ENCODE measurements at places on chromosomes 7 and 10.

DNA sequence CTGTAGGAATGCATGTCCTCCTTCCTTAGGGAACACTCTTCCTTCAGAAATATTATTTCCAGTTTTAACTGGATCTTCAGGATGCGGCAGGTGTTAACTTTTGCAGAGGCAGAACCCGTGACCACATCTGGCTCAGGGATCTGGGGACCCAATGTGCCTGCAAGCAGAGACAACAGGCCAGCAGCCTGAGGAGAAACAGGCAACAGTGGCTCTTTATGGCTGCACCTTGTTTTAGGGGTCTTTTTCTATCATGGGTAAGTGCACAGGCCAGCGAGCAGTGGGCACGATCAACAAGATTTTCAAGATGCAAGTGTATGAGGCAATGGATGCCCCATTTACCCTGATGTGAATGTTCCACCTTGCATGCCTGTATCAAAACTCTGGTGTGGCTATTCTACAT, 497.5 kb upstream of the KLF6 start:
- no peak for DNase-seq

GRCh38 chr10:61140765-61141392, 196.9 kb upstream of the RHOBTB1 start:
- no peak for DNase-seq

DNA sequence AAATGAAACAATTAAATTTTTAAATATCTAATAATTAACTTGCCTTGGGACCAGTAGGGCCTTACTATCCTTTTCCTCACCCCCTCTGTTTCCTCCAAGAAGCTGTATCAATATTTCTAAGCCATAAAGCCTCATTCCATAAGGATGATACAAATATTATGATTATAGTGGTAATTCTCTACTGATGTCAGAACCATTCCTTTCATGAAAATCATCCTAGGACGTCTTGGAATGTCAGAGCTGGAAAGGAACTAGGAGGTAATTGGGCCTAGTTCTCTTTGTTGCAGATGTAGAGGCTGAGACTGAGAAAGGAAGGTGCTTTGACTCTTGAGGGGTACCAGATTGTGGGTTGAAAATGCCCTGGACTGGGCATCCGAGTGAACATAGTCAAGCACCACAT, 766.7 kb upstream of the GHITM start:
- no peak for DNase-seq

DNA sequence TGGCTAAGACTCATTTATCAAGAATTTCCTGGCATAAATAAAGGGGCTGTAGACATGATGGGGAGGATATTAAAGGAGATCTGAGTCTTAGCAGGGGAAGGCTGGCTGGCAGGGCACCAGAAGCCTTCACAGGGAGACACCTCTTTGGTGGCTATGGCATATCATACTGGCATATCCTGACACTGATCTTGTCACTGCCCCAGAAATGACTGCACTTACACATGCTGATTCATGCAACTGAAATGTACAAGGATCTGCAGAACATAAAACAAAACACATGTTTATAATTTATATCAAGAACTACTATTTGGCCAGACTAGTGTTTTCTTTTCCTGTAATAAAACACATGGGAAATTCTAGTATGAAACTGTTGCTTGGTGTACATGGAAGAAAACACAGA, 5.5 kb upstream of the LIPN start:
- no peak for DNase-seq

DNA sequence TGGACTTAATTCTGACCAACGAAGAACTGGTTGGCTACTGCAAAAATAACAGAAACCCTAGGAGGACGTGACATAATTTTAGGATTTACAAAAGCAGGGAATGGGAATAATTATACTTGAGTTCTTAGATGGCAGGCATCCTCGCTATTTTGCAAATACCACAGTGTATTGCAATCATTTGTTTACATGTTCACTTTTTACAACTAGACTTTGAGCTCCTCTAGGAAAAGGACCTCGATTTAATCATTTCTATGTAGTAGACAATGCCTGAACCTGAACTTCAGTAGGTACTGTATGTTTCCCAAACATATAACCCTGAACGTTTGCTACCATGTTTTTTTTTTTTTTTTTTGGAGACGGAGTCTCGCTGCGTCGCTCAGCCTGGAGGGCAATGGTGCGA, 137.7 kb downstream of the CNOT4 start:
- no peak for DNase-seq
